ENCODE measurements at places on chromosomes 2 and 18.

DNA sequence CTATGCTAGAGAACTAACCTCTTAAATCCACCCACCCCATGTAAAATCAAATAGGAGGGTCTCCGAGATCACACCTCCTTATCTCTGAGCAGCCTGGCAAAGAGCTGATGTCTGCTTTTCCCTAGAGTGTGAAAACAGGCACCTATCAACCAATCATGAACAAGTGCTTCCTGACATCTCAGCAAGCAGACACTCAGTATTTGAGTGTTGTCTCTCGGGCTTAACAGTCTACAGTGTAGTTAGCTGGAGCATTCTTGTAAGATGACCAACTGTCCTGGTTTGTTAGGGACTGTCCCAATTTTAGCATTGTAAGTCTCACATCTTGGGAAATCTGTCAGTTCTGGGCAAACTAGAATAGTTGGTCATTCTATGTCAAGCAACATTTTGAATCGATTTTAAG is 26.4 kb downstream of the MARCHF4 start:
- DNase-seq, result no peak

DNA sequence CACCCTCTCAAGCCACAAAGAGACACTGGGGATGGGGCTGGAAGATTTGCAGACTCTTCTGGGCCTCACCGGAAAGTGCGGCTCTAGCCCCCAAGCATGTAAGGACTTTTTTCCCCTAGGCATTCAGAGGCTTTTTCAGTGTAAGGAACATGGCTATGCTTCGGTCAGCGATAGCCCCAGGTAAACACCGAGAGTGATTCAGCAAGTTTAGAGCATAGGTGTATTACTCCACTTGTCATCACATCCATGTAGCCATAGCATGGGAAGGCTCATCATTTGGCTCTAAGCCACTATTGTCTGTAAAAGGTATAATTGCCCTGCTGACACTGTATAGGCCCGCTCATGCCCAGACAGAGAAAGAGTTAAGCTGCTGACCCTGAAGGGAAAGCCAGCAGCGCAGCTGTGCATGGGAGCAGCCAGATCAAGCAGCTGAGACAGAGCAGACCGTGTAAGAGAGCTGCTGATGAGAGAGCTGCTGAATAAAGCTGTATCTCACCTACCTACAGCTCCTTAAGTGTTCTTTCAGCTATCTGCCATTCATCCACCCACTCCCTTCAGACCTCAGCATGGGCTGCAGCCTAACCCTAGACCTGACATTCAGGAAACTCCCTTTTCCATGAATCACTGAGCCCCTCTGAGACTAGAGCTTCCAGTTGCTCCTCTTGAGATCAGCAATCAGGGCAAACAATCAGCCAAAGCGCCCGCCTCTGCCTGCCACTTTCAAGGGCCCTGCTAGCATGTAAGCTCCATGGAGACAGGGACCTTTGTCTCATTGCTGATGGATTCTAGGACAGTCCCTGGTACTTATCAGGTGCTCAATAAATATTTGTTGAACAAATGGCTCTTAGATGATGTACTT is 25.5 kb downstream of the LGALSL start:
- DNase-seq, result no peak

DNA sequence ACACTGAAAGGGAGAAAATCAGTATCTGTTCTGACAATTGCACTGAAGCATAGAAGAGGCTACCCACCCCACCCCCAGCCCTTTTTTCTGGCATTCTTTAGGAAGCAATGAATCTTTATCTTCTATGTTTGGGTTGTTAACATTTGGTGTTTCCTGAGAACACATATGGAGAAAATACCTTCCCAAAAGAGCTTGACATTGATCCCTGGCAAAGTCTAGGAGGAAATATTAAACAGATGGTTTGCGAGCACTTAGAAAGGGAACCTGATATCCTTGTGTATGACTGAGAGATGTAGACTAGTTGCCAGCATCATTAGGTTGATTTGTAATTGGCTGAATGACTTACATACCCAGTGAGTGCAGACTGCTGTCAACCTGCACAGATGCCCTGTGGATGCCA is 42.9 kb downstream of the DOK1 start:
- DNase-seq, result no peak

GRCh38 chr2:6959751-6960150 is 42.5 kb downstream of the RNF144A start:
- no peak for DNase-seq

- no peak for DNase-seq
Observed at GRCh38 chr2:15058721-15059157, 426.2 kb downstream of the LRATD1 start.
